ENCODE measurements at places on chromosomes 2 and 18.

DNA sequence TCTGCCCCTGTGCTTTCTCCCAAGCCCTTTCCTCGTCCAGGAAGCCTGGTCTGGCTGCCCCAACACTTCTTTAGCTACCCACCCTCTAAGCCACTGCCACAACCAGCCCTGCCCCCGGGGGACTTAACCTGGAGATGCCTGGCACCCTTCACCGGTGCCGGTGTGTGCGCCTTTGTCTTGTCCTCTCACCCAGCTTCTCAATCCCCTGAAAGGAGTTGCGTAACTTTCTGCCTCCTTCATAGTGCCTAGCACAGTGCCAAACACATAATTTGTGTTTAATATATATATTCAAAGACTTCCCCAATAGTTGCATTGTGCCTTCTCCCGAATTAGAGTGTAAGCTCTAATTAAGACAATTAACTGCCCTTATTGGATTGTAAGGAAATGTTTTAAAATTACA is 70.6 kb downstream of the ALK start:
- no peak for DNase-seq

GRCh38 chr18:12574494-12575185 is 83.3 kb downstream of the SPIRE1 start:
- no peak for DNase-seq

GRCh38 chr18:111306-112014 is 46.9 kb upstream of the USP14 start:
- DNase-seq: no peak

DNA sequence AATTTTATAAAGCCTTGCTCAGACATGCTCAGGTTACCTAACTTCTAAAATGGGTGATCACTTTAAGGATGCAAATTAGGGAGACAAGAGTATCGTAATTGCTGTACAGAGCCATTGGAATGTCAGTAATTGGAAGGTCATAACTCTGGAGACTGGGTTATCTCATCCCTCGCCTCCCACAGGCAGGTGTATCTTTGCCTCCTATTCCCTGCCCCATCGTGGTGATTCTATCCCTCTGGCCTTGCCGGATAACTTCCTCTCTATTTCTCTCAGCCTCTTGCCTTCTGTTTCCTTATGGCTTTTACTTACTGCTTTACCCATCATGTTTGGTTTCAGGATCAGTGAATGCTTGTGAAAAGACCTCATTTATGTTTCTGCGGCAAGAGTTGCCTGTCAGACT is 2.5 kb downstream of the PDK1 start:
- DNase-seq: no peak

DNA sequence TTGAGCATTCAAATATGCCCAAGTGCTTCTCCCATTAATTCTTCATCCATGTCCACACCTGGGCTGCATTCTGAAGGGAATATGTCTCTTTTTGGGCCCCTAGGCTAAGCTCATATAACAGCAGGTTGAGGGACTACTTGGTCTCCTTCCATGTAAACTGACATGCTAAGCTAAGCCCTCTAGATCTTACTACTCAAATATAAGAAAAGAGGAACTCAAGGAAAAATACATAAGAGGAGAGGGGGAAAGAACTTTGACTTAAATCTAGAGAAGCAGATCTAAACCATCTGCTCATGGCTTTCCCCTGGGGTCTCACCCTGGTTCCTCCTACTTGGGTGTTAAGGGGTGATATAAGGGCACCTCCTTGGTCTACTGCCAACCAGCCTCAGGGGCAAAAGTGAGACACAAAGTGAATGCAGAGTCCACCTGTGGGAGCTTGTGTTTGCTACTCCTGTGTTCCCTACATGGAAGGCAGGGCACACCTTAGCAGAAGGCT is 19.8 kb upstream of the NFU1 start:
- no peak for DNase-seq

Data from stromal cell of bone marrow (primary cell).